ENCODE measurements at places on chromosomes 6 and 20. TPM values are rescaled to one million over a fixed set of nuclear protein-coding genes. Genes with fewer than 3 reads are reported as not detected.

Gene HMGN3
- 80.5 TPM for total RNA-seq

Gene COL11A2
- total RNA-seq, result 1.4 TPM

Gene RBPJL
- not detected for total RNA-seq

Gene PPP1R3G
- 1.8 TPM for total RNA-seq

Gene RNF8
- total RNA-seq, result 16.7 TPM

Gene KCNQ2
- total RNA-seq, result 1.2 TPM

Gene DEFB123
- not detected for total RNA-seq

Gene BEND3
- total RNA-seq, result 1.6 TPM

Gene BFSP1
- 1.3 TPM for total RNA-seq

Gene SH3BGRL2
- 19.5 TPM for total RNA-seq

Gene CST7
- 9.4 TPM for total RNA-seq

Gene LSM2
- 21.0 TPM for total RNA-seq

- DNase-seq, result no peak
These were observed 6.1 kb downstream of the SAMD3 start for GRCh38 chr6:130216620-130217019.

- no peak for DNase-seq
These were observed 1.3 kb downstream of the KHDRBS2 start for GRCh38 chr6:62284725-62285124.

DNA sequence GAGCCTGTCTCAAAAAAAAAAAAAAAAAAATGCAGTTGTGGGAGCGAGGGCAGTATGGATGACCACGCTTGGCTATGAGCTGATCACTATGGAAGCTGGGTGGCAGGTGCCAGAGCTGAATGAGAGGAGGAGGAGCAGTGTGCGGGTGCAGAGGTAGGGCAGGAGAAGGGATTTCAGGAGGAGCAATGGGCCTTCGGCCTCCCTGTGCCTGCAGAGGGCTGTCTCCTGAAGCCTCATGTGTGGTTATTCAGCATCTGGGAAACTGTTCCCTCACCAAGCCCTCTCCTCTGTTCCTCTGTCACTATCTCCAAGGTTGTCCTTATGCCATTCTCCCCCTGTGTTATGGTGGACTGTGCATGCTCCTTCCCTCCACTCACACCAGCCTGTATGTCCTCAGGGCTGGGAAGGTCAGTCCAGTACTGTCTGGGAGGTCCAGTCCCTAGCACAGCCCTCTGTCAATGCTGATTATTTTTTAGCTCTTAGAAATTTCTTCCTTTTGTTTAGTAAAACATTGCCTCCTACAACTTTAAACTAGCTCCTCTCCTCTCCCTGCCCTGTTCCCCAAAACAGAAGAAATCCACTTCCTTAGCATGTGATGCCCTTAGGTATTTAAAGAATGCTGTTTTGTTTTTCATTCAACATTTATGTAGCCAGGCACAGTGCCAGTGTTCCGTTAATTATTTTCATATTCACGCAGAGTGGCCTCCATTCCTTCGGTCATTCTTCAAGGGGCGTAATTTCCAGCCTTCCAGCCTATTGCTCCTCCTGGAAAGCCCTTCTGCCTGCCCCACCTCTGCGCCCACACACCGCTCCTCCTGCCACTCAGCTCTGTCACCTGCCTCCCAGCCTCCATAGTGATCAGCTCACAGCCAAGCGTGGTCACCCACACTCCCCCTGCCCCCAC is 48.9 kb downstream of the CNBD2 start:
- peak; percentile 81 for DNase-seq

DNA sequence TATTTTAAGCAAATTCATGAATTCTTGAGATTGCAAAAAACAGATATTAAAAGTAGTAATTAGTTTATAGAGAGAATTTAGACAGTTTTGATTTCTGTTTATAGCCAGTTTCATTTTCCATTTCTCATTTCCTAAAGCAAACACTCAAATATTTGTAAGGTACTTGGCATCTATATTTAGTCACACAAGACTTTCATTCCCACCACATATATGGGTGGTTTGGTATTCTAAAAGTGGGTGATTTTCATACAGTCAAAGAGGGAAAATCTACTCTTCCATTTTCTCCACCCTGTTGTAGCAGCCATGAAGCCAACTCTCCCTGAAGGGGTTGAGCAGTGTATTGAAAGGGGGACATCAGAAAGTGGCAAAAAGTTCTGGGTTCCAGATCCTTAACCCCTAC is 181.1 kb upstream of the SUPT3H start:
- DNase-seq, result no peak

- no peak for DNase-seq
These were observed 68.8 kb downstream of the RFX6 start for GRCh38 chr6:116945809-116946208.

DNA sequence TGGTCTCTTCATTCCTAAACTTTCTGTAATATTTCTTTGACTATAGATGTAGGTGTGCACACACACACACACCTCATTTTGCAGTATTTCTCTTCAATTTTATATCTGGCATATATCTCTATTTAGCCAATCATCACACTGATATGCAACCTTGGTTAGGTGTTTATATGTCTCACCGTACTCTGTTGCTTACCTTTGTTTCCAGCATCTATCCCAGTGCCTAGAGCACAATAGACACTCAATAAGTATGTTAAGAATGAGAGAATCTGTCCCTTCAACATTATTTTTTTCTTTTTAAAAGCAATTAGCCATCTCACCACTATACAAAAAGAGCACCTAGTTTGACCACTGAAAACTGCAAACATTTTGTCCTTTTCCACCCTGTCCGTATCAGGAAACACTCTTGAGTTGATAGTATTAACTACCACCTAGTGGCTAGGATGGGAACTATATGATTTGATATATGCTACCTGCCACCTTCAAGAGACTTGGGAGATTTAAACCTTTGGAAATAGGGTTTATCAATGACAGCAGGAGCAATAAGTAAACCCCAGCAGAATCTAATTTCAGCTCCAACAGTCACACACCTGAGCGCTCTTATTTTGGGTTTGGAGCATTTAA is 48.7 kb upstream of the RSPO3 start:
- DNase-seq, result no peak

DNA sequence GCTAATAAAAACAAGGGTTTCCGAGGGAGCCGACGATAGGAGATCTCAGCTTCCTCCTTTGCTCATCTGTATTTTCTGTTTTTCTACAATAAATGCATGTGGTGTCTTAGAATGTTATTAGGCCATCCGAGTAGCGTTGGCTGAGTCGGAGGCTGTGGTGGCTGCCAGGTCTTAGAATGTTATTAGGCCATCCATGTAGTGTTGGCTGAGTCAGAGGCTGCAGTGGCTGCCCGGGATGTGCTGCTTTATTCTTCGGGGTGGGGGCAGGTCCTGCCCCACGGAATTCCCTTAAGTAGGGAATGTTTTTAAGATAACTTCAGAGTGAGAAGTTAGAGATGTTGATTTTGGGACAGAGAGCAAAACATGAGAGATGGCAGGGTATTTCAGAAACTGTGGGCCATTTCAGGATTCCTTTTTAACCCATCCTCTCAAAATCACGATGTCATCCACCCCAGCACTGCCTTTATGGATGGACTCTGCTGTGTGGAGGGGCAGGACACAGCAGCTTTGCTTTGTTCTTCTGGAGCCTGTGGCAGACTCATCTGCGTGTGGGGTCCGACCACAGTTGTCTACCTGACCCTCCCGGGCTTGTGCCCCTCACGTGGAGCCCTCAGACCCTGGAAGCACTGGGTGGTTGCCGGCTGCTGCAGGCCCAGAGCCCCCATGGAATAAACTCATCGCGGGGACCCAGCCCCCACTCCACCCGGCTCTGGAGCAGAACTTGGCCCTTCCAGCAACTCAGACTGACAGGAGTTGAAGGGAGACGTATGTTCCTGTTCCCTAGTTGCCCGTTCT is 20.4 kb downstream of the OSBPL2 start:
- DNase-seq, result no peak

- DNase-seq, result no peak
These were observed 87.1 kb upstream of the SYNDIG1 start for GRCh38 chr20:24382331-24382730.

GRCh38 chr6:31293343-31293742 is 21.5 kb upstream of the HLA-C start:
- DNase-seq, result no peak

GRCh38 chr20:51382986-51383821 is 159.3 kb downstream of the NFATC2 start:
- peak; percentile 54 for DNase-seq

- no peak for DNase-seq
These were observed 390.4 kb upstream of the SLC35B3 start for GRCh38 chr6:8825726-8826125.

- DNase-seq, result no peak
These were observed 19.1 kb downstream of the MDFI start for GRCh38 chr6:41657131-41658094.

GRCh38 chr20:4736875-4737274 is 15.2 kb downstream of the PRND start:
- DNase-seq, result no peak

DNA sequence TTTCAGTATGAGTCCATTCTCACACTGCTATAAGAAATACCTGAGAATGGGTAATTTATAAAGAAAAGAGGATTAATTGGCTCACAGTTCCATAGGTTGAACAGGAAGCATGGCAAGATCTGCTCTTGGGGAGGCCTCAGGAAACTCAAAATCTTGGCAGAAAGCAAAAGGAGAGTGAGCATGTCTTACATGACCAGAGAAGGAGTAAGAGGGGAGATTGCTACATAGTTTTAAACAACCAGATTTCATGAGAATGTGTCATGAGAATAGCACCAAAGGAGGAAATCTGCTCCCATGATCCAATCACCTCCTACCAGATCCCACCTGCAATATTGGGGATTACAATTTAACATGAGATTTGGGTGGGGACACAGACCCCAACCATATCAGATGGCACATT is 672.4 kb downstream of the HTR1B start:
- DNase-seq, result no peak

GRCh38 chr6:127058027-127058426 is 60.4 kb upstream of the RSPO3 start:
- DNase-seq, result no peak

DNA sequence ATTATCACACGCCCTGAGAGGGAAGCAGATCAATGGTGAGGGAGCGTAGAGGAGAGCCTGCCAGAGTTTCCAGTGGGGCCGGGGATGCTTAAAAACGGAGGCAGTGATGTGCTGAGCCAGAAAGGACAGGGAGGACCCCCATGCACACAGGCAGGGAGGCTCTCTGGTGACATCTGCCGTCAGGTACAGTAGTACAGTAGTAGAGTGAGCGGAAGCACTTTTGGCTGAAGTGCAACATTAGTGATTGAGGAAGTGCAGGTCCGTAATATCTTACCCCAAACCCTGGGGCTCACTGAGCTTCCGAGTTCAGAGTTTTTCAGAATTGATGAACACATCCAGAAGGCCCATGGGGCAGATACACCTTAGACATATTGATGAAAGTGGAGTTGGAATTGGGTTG is 42.1 kb downstream of the GFRA4 start:
- DNase-seq, result no peak

GRCh38 chr6:44289726-44290260 is 19.5 kb downstream of the TMEM151B start:
- no peak for DNase-seq

- DNase-seq, result no peak
These were observed 50.7 kb downstream of the DOK5 start for GRCh38 chr20:54525916-54526590.

DNA sequence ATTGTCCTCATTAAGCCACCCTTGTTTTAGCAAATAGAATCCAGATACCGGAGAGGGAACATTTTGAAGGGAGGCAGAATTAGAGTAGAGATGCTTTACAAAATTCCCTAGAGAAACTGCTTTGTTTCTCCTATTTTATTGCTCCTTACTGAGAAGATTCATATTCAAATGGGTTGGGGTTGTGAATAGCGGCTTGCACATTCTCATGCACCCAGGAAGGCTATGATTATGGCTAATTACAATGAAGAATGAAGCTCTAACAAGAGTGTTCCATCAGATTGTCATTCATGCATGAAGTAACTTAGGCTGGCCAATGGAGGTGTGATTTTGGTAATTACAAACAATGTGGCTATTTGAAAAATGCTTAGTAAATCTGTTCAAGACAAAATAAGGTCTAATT is 129.6 kb downstream of the PACRG start:
- DNase-seq, result no peak

- no peak for DNase-seq
These were observed 158.1 kb upstream of the B3GAT2 start for GRCh38 chr6:71114986-71115385.

DNA sequence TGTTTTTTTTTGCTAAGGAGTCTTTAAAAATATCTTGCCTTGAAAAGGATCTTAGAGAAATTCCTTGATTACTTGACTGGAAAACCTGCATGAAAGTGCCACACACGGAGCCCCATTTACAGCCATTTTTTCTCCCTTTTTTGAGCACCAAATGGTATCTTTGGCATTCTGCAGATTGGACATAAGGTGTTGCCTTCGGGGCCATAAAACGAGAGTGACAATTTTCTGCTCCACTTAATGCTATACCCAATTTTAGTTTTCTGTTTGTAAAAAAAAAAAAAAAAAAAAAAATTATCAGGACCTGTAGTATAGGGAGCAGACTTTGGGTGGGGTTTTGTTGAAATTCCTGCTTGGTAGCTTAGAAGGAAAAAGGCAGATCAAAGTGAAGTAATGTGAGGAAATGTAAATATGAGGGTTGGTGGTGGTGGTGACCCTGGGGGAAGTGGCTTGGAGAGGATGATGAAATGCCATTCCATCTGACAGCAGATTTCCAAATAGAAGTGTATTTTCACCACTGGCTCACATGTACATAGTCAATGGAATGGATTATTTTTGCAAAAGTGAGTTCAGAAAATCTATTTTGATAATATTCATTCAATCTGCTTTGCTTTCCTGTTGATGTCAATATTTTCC is 212.1 kb upstream of the SOX4 start:
- no peak for DNase-seq

- no peak for DNase-seq
These were observed 1.0 kb upstream of the ECI2 start for GRCh38 chr6:4136354-4136831.

DNA sequence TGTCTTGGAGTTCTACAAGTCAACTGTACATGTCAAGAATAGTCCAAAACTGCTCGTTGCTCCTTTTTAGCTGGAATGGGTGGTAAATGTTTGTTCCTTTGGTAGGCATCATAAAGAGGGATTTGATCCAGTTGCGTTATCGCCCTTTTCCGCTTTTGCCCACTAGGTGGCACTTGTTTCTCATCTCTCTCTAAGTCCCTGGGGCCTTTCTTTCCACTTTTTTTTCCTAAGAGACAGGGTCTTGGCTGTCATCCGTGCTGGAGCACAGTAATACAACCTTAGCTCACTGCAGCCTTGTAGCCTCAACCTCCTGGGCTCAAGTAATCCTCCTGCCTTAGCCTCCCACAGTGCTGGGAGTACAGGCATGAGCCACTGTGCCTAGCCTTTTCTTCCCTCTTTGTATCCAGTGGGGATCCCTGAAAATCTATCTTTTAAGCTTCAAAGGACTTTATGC is 20.7 kb downstream of the GTPBP2 start:
- peak; percentile 40 for DNase-seq

- DNase-seq, result no peak
These were observed 42.4 kb upstream of the ADGRF4 start for GRCh38 chr6:47655719-47656595.

DNA sequence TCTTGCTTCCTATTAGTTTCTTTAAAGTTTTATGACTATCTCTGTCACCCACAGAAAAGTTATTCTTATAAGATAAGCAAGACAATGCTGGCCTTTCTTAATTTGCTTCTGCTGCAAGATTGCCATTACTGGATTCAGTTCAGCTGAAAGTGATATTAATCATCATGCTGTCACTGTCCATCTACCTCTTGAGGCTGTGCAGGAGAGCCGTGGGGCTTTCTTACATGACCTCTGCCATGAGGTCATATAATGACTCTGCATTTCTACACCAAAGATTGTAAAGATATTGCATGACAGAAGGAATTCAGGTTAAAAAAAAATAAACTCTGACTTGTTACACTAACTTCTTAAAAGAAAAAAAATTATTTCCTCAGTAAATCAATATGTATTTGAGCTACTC is 106.9 kb downstream of the TRDN start:
- no peak for DNase-seq

GRCh38 chr6:125102891-125103290 is 50.7 kb upstream of the TPD52L1 start:
- DNase-seq, result no peak
